AG08395 (cell line): ENCODE measurements at places on chromosomes 2 and 18.
A peak's percentile ranks its signal among the peaks of the same experiment; 100 is the strongest.

DNA sequence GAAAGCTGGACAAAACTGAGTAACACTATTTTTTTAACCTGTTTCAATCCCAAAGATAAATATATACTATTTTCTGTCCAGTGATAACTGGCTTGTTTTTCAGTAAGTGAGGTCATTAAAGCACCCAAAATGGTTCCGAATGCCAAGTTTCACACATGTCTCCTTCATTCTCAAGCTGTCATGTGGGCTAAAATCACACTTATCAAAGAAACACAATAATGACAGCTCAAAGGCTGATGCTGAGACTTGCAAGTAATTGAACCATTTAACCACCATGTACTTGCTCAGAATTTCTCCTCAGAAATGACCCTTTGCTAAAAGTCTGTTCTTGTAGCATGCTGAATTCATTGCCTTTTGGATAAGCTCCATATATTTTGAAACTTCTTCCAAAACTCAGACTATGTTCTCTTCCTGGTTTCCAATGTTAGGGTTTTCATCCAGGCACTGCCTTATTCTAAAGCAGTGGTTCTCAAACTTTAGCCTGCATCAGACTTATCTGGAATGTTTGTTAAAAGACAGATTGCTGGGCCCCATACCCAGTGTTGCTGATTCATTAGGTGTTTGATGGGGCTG is 149.8 kb downstream of the VWC2L start:
- DNase-seq = no peak

DNA sequence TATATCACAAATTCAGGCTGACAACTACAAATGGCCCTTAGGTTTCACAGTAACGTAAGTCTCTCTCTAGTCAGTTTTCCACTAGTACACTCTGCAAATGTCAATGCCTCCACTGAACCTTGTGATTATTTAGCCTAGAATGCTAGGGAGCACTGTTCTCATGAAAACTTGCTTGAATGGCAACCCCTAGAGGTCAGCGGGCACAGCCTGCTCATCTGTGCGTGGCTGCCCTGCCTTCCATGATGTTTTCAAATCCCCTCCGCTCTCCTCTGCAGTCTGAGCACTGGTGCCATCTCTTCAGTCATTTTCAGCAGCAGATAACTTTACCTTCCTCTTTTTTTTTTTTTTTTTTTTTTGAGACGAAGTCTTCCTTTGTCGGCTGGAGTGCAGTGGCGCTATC is 84.1 kb upstream of the GULP1 start:
- no peak for DNase-seq

DNA sequence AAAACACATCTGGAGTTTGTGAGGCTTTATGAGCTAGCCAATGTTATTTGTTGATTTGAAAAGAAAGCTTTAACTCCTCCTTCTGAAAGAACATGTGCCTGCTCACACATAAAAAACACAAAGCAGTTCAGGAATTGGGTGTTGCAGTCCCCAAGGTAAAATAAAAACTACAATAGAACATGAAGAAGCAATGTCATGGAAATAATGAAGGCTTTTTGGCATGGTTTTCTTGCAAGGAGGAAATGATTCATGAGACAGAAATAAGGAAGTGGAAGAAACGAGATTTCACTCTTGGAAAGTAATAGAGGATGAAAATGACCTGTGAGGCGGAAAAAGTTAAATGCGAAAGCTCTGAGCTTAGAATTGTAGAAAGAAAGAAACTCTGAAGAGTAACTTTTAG is 81.1 kb downstream of the TRIB2 start:
- DNase-seq = no peak

DNA sequence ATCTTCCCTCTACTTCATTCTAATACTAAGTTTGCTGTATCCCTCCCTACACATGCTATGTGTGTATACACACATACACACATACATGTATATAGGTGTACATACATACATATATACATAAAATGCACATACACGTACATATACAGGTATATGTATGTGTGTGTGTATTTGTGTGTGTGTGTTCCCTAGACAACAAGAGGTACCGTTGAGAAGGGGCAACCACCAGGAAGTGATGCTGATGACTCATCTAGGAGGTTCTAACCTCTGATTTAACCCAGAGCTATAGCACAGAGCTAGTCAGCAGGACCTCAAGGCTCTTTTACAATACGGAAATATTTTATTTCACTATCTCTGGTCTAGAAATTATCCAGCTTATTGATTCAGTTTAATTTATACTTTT is 139.2 kb downstream of the LAMA3 start:
- peak; percentile 61 for DNase-seq

GRCh38 chr2:219177552-219178376 is at the start of gene RETREG2:
RETREG2 (plus strand) TSS chr2:219178275; CDS start chr2:219178353, 78 bp downstream.
- peak; percentile 100 for DNase-seq

GRCh38 chr2:38708900-38709566 is 42.1 kb downstream of the SRSF7 start:
- no peak for DNase-seq

DNA sequence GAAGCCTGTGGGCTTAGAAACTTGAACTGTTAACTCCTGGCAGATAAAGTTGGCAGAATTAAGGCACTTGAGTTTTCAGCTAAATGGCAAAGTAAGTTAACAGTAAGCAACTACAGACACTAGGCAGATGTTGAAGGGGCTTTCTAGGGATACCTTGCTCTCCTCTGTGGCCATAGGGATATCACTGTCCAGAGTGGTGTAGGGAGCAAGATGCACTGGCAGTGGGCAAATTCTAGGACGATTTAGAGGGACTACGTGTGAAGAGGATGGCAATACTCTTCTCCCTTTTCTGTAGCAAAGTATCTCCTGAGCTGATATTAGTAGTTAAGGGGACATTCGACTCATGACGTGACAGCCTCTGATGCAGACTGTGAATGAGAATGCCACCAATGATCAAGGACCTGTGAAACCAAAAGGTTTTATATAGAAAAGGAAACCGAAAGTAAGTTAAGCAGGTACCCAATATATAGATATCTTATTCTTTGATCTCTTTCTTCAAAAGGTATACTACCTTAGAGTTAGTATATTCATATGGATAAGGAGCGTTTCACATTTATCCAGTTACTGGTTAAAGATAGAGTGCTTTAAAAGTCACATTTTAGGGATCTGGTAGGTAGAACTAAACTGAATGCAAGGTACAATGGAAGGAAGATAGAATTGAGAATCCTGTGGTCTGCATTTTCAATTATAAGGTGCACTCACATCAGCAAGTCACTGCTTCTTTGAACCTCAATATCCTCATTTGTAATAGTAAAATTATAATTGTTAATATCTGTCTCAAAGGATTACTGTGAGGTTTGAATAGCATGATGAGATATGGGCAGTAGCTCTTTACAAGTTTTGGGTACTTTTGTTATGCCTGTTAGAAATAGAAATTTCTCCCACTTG is 106.4 kb downstream of the KCNH7 start:
- no peak for DNase-seq

DNA sequence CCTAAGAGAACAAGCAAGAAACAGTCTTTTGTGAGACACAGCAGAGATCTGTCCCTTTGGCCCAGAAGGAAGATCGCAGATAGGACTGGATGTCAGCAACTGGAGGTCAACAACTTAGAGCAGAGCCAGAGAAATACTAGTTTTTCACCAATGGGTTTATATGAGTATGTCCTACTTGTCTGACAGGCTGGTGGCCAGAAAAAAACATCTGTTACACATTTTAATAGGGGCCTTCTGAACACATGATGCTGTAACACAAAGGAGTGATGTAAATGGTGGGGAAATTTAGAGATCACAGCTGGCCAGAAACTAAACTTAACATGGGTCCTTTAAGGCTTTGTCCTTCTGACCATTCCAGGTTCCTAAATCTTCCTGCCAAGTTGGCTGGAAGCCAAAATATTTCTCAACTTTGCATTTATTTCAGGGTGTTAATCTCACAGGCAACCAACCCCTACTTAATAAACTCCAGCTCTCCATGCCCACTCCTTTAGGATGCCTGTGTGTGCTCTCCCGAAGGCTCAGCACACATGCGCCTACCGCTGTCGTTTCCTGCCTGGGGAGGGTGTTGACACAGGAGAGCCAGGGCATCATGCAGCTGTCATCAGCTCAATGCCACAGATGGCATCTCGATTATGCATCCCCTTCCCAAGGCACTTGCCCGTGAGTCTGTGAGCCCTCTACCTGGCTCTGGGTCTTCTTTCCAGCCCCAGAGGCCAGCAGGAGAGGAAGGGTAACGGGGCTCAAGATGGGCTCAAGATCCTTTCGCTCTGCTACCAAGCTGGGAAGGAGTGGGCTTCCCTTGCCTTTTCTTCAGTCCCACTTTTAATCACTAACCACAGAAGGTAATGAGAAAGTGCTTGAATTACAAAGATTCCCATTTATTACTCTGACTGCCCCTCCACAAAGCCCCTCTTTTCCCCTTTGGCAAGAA is 252.5 kb downstream of the ETAA1 start:
- peak; percentile 48 for DNase-seq

- DNase-seq = no peak
These were observed 57.1 kb downstream of the PXDN start for GRCh38 chr2:1687254-1687653.

- no peak for DNase-seq
These were observed 46.9 kb upstream of the STRN start for GRCh38 chr2:37013315-37013641.

GRCh38 chr18:12287684-12288402 is 20.2 kb upstream of the TUBB6 start:
- DNase-seq = peak; percentile 95

DNA sequence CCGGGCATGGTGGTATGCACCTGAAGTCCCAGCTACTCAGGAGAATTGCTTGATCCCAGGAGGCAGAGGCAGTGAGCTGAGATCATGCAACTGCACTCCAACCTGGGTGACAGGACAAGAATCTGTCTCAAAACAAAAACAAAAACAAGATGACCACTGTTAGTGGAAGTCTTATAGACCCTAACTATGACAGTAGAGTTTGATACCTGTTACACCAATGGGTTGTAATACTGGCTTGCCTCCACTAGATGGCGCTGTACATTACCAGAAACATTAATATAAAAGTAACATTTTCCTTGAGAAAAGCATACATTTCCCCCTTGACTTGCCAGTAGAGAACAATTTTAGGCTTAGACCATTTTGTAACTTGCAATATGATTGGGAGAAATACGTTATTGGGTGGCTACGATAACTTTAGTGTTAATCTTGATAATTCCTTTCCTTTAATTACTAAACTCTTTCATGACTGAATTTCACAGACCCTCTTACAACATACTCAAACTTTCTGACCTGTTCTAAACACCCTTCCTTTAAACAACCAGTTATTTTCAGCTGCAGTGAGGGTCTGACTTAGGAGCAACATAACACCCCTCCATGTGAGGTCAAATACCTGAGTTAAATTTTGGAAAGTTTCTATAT is 19.5 kb downstream of the SLC25A52 start:
- DNase-seq = peak; percentile 7

GRCh38 chr2:73890301-73891092 is 2.3 kb upstream of the ACTG2 start:
- DNase-seq = no peak

GRCh38 chr18:74124642-74125041 is 23.0 kb downstream of the FBXO15 start:
- DNase-seq = no peak

DNA sequence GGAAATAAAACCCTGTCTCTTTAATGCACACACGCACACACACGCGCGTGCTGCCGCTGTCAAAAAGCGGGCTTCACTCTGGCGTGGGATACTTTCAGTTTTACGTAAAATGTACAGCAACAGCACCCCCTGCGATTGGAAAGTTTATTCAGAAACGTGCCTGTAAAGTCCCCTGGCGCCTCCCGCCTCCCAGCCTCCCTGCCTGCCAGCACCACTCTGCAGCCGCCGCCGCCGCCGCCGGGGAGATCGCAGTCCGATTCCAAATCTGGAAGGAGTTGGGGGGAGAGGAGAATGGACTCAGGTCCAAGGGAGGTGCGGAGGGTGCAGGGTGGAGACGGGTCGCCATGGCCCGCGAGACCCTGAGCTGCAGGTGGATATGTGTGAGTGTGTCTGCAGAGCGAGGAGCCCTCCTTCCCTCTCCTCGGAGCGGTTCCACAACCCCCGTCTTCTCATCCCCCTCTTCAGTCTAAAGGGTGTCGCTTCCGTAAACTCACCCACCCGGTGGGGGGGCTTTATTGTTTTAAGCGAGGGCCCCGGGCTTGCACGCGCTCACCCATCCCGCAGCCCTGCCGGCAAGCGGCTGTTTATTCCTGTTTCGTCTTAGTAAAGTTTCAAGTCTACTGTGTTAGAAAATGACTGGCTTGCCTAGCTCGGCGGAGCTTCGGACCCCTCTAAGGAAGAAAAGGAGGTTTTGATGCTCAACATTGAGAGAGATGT is 1.8 kb upstream of the BCL11A start:
- DNase-seq = peak; percentile 51
